Right ventricle myocardium superior (tissue), 1 donor: ENCODE measurements at places on chromosomes 6 and 20. TPM values are rescaled to one million over a fixed set of nuclear protein-coding genes. Genes with fewer than 3 reads are reported as not detected.
A peak's percentile ranks its signal among the peaks of the same experiment; 100 is the strongest.

GRCh38 chr6:16832043-16832567 lies 70.8 kb upstream of the ATXN1 start:
- DNase-seq: no peak

GRCh38 chr20:34104059-34104458 lies 8.0 kb downstream of the EIF2S2 start:
- DNase-seq: no peak

GRCh38 chr6:141483598-141484061 lies 649.1 kb upstream of the GJE1 start:
- DNase-seq: no peak

Gene FLRT3
- 0.05 TPM for total RNA-seq

Gene SIRPG
- total RNA-seq: not detected

DNA sequence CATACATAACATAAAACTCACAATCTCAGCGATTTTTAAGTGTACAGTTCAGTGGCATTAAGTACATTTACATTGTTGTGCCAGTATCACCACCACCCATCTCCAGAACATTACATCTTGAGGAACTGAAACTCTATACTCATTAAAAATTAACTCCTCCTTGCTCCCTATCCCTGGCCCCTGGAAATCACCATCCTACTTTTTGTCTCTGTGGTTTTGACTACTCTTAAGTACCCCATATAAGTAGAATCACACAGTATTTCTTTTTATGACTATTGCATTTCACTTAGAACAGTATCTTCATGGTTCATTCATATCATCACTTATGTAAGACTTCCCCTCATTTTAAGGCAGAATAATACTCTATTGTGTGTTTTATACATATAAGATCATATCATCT lies 1108.1 kb downstream of the GRIK2 start:
- no peak for DNase-seq

Gene KIAA1755
- total RNA-seq: 5.4 TPM

Gene COL12A1
- total RNA-seq: 10.7 TPM

Gene LBP
- total RNA-seq: not detected

GRCh38 chr6:38676236-38676973 lies 26.5 kb downstream of the GLO1 start:
- no peak for DNase-seq

Gene ZFP57
- not detected for total RNA-seq

DNA sequence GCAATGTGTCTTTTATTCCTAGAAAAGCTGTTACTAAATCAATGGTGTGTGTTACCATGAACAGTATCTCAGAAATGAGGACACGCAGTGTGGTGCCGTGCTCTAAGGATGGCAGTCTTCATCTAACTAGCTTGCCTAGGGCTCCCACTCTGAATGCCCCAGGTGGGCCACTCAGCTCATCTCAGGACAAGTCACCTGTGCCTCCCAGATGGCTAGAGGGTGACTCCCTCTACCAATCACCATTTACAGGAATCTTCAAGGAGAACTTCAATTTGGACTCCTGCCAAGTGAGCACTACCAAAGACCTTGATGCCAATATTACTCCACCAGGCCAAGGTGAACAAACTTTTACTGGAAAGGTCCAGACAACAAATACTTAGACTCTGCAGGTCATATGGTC lies 202.8 kb upstream of the FOXQ1 start:
- DNase-seq: no peak

Gene TMEM63B
- total RNA-seq: 46.3 TPM

Gene PTGIS
- total RNA-seq: 26.9 TPM

DNA sequence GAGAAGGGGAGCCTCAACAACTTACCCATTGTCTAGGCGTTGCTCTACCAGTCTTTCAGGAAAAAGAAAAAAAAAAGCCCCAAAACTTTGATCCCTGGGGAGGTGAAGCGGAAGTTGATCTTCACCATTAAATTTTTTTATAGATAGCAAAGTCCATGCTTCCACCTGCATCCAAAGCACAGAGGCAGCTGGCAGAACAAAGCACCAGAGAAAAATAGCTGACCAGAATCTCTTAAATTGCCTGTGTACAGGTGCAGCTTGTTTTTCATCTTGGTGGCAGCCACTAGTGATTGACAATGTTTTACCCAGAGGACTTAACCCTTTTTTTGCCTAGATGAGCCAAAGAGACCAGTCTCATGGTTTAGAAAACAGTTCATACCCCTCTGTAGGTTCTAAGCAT lies 86.0 kb downstream of the MYB start:
- DNase-seq: no peak

DNA sequence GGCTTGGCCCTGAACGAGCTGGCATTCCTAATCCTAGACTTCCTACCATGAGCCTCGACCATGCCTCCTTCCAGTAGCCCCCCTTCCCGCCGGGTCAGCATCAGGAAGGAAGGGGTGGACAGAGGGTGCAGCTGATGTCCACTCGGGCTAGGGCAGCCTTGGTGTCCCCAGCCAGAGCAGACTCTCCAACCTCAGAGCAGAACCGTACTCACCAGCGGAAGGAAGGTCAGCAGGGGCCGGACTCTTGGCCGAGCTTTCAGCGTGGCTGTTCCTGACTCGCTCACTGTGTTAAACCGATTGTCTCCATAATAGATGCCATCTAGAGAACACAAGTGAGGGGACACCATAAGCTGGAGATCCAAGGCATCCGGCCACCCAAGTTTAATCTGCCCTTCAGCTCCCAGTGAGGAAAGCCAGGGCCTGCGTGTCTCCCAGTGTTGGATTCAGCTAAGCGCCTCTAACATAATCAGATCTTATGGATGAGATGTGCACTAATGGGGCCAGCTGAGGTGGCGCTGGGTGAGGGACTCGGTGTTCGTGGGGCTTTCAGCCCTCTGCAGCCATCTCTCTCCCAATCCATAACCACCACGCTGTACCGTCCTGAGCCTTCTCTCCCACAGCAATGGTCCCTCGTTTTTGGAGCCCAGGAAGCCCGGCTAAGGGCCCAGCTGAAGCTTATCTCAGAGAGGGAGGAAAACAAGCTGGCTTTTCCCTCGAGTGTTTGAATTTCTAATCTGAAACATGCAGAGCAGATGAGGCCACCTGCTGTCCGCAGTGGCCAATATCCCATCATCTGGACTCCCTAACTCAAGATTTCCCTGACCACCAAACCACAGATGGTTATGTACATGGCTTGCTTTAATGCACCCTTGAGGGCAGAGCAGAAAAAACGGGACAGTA lies 13.7 kb downstream of the C6orf132 start:
- DNase-seq: peak; percentile 49

- no peak for DNase-seq
These were observed 169.8 kb upstream of the PROKR2 start for GRCh38 chr20:5486377-5487054.

Gene OR2J3
- total RNA-seq: not detected
